Hematopoietic multipotent progenitor cell treated with erythropoietin and hydrocortisone succinate and interleukin-3 and kit ligand, for 15 days (in vitro differentiated cells): ENCODE measurements at places on chromosomes 16 and 17.

GRCh38 chr17:22090263-22090935 is 398.1 kb downstream of the KCNJ18 start:
- no peak for DNase-seq

DNA sequence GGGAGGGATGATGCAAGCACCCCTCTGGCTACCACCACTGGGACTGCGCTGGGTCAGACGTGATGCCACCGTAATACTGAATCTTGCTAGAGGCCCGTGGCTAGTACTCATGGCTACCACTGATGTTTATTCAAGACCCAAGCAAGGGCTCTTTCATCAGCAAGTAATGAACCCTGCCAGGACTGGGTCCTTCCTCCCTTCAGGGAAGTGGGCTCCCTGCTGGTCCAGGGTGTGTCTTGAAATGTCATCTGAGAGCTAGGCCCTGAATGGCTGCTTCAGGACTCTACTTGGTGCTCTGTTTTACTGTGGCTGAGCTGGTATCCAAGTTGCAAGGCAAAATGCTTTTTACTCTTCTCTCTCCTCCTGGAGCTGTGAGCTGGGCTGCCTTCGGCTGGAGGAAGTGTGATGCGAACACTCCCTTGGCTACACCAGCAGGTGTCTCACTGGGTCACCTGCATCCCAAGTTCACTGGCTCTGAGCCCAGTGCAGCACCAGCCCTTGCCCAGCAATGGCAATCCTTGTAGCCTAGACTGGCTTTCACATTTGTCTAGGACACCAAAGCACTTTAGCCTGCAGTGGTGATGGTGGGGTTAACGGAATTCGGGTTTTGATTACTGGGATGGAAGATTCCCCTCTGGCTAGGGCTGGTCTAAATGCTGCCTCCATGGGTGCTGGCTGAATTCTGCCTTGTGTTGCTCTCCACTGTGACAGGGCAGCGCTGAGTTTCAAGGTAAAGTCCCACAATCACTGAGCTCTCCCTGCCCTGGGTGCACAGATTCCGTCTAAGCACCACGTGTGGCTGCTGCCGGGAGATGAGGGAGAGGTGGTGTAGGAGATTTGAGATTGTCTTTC is 98.6 kb downstream of the USP22 start:
- DNase-seq = no peak

DNA sequence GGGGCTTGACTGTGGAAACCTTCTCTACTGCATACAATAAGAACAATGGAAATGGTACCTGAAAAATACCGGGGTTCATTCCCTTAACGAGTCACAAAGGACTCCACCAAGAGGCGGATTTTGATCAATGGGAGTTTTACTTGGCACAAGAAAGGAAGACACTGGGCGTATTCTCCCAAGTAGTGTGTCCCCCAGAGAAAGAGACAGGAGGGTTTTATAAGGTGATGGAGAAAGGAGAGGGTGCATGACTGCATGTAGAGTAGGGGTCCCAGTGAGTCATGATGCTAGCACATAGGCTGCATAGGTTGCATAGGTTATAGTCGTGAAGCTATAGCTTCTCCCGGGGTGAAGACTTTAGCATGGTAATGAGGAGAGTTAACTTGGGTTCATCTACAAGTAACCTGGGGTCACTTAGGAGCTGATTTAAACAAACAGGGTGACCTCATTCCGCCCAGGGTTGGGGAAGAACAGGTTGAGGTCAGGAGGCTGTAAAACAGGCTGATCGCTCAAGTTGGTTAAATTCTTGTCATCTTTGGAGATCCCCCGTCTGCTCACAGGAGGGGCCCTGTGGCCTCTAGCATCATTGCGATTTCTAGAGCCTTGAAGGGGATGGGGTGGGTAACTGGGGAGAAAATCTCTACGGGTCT is 1.5 kb downstream of the MPV17L start:
- no peak for DNase-seq

- DNase-seq = peak; percentile 77
Measured at GRCh38 chr17:82153745-82154375, 55.8 kb upstream of the FASN start.

DNA sequence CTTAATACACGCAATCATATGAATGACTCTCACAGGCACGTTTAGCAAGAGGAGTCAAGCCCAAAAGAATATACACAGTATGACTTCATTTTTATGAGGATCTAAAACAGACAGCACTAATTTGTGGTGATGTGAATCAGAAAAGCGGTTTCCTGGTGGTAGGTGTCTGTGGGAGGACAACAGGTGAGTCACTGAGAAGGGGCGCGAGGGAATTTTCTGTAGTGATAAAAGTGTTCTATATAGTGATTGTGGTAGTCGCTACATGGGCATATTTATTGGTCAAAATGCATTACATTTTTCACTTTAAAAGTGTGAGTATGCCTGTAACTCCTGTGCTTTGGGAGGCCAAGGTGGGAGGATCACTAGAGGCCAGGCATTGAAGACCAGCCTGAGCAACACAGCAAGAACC is 7.6 kb upstream of the TNRC6A start:
- no peak for DNase-seq

DNA sequence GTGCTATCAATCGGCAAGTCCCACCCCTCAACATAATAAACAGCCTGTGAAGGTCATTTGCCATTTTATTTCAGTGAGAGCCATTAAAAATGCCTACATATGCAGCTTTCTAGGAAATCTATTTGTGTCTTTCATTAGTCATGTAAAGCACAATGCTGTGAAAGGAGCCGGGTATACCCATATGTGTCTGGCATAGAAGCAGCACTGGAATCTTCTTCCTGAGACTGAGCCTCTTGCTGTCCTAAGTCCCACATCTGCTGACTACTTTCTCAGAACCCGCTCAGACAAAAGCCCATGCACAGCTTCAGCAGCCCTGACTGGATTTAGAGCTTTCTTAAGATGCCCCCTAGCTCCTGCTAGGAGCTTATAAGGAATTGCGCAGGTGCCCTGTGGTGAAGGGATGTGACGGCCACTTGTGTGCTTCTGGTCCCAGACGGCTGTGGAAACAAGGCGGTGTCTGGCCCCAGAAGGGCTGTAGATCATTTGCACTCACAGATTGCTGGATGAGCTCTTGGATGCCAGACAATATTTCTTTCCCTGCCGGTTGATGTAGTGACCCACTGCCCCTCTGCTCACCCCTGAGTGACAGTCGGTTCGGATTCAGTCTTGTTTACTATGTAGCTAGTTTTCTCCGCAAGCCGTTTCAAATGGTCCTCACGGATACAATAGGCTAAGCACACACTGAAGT is 172.2 kb downstream of the ANKFN1 start:
- no peak for DNase-seq

- no peak for DNase-seq
Measured at GRCh38 chr17:31491376-31492131, 100.1 kb downstream of the RAB11FIP4 start.

DNA sequence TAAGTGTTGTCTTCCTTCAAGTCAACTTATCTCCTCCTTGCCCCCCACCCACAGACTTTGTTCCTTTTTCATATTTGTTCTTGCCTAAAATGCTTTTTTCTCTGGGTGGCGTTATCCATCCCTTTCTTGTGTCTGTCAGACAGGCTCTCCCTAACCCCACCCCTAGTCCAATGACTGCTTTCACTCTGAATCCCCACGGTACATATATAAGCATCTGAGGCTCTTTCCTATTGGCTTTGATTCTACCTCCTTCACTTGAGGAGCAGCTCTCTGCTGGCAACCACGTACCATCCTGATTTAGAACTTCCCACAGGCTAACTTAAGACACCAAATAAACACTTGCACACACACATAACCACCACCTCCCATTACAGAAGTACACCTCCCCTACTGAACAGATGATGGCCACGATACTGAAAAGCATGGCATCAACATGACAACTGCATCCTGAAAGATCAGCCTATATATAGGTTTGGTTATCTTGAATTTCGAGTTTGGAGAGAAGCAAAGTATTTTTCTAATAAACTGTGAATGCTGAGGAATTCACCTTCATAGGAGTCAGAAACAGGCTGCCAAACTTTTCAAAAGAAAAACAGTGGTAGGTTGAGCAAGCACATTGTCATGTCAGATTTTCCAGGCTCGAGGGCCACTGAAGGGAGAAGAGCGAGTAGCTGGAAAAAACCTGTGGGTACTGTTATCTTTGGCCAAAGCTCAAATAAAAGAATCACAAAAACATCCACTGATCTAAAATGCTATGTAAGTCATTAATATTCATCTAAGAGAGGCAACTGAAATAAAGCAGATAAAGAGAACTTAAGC is 24.3 kb downstream of the STAT3 start:
- no peak for DNase-seq

- no peak for DNase-seq
Measured at GRCh38 chr16:64278196-64278595, 843.7 kb downstream of the CDH11 start.

- DNase-seq = no peak
Measured at GRCh38 chr17:80940171-80941123, 51.2 kb upstream of the CHMP6 start.

DNA sequence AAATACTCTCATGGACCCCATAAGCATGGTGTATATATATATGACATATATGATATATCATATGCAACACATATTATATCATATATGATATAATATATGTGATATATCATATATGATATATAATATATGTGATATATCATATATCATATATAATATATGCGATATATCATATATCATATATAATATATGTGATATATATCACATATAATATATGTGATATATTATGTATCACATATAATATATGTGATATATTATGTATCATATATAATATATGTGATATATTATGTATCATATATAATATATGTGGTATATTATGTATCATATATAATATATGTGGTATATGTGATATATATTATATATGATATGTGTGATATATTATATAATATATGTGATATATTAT is 21.9 kb upstream of the MAPK3 start:
- DNase-seq = no peak

DNA sequence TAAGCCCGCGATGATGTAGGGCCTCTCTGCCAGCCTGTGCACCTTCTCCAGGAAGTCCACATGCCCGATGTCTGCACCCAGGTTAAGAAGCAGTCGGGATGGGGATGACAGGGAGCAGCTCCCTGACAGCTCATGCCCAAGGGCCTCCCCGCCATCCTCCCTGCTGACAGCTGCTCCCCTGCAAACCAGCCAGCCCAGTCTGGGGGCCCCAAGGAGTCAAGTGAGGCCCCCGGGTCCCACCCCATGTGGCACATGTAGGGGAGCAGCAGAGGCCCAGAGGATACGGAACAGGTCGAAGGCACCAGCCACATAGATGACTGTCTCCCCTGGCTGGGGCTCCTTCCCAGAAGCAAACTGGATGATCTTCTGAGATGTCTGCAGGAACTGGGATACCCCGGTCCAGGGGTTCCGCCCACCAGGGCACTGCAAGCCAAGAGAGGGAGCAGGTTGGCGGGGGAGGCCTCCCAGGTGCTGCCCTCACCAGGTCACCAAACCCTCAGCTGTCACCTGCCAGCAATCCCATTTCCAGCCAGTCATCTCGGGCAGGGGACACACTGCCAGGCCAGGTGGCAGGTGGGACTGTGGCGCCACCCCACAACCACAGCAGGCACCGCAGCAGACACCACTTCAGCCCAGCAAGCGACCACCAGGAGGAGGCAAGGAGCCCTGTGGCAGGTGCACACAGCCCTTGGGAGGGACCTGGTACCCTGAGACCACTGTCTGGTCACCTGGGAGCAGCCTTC is 4.6 kb downstream of the PCYT2 start:
- no peak for DNase-seq

GRCh38 chr17:44314869-44315661 is 6.7 kb downstream of the RUNDC3A start:
- no peak for DNase-seq

DNA sequence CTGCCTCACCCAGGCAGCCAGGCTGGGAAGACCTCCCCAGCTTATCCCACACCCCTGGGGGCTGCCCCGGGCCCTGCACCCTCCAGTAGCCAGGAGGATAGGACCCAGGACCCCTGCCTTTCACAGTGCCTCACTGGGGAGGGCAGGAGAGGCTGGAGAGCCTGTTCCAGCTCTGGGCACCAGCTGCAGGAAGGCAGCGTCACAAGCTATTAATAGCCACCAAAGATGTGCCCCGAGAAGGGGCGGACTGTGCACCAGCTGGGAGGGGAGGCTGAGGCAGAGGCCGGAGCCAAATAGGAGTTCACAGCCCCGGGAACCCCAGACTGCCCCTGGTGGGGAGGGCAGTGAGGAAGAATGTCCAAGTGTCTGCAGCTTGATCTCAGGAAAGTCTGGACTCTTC is 8.8 kb downstream of the SBK1 start:
- DNase-seq = no peak

GRCh38 chr17:54408731-54409130 is 491.9 kb upstream of the TOM1L1 start:
- no peak for DNase-seq

GRCh38 chr17:38333635-38334295 is 10.0 kb downstream of the GPR179 start:
- peak; percentile 33 for DNase-seq

- DNase-seq = no peak
Measured at GRCh38 chr16:61002479-61003204, 1033.6 kb downstream of the CDH8 start.

- no peak for DNase-seq
Measured at GRCh38 chr17:6948562-6948961, 47.3 kb upstream of the ALOX12 start.

- DNase-seq = no peak
Measured at GRCh38 chr17:80393961-80394360, 21.0 kb upstream of the ENDOV start.

DNA sequence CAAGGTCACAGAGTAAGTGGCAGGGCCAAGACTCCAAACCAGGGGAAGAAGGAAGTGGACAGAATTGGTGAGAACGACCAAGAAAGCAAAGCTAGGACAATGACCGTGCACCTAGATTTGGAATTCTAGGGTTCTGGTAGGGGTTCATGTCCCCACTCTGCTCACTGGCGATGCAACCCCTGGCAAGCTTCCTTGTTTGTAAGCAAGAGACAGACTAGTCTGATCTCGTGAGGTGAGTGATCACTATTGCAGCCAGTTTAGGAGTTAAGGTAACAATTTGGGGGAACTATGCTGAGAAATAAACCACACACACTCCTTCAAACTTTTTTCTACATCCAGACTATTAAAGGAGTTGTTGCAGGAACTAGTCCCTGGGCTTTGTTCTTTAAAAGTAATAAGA is 48.1 kb downstream of the XPO6 start:
- no peak for DNase-seq

GRCh38 chr16:4522051-4522581 is 16.5 kb downstream of the CDIP1 start:
- DNase-seq = no peak

GRCh38 chr17:47210105-47210504 is 957 bp downstream of the MYL4 start:
- DNase-seq = peak; percentile 50

GRCh38 chr16:47198180-47198575 is 54.4 kb upstream of the NETO2 start:
- no peak for DNase-seq

- no peak for DNase-seq
Measured at GRCh38 chr16:87675111-87675719, 72.9 kb downstream of the JPH3 start.

- no peak for DNase-seq
Measured at GRCh38 chr17:17117923-17118322, 75.7 kb downstream of the MPRIP start.

GRCh38 chr16:89010210-89010925 is 33.4 kb upstream of the CBFA2T3 start:
- no peak for DNase-seq
